Ureter (tissue), 1 donor: ENCODE measurements at places on chromosomes 2 and 18.

DNA sequence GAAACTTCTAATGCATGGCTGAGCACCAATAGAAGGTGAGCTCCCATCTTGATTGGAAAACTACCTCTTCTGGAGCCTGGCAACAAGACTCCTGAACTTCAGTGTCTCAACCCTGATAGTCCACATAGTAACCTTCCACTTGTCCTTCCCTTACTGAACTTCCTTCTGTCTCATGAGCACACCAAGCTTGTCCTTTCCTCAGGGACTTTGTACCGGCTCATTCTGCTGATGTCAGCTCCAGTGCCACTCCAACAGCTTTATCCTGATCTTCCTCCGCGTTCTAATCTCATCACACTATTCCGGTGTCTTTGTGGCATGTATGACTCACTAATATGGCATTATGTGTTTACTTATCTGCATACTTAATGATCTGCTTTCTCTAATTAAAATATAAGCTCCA lies 862.0 kb upstream of the ID2 start:
- DNase-seq, result no peak

DNA sequence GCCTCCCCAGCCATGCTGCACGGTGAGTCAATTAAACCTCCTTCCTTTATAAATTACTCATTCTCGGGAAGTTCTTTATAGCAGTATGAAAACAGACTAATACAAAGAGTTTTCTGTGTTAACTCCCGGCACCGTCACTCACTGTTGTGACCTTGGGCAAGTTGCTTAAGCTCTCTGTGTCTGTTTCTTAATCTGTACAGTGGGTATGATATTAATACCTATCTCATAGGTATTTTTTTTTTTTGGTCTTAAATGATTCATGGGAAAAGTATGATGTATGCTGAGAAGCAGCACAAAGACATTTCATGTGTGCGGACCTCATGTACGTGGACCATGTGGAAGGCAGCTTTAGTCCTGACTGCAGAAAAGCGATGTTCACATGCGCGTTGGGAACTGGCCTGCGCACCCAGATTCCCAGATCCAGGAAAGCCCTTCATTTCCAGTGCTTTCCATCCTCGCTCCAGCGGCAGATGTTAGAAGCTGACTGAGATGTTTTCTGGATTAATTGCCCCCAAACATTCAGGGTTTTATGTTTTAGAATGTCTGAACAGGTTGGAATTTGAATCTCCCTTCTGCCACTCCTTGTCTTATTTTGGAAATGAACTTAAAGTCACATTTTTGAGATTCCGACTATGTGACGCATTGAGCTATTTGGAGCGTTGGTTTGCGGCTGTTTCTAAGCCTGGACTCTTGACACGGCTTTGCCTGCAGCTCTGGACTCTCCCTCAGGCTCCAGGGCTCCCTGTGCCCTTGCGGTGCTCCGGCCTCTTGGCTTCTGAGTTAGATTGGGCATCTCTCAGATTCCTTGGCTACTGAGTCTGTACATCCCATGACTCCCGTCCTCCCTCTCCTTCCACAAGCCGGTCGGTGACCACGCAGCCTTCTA lies 61.4 kb downstream of the SLC4A3 start:
- no peak for DNase-seq

DNA sequence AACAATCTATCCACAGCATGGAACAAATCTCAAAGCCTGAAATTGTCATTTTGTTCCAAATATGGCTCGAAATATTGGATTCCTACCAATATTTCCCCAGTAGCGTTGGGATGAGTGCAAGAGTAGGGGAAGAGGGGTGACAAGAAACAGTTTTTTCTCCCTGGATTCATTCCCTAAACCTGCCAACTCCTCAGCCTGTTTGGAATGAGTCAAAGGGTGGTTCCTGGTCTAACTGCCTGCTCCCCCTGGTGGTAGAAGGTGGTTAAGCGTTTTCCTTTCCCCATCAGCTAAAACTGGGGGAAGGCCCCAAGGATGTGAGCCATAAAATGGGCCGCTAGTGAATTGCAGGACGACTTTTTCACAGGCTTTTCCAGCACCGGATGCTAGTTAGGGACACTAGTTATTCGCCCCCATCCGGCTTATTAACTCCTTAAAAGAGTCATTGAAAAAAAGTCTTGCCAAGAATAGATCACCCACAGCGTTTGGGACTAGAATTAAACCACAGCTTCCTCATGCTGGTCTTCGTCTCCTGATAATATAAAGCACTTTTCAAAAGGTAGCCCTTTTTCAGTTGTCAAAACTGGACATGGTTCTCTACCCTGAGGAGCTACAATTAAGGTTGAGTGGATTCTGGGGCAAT lies 72.5 kb downstream of the DHRS9 start:
- DNase-seq, result no peak

DNA sequence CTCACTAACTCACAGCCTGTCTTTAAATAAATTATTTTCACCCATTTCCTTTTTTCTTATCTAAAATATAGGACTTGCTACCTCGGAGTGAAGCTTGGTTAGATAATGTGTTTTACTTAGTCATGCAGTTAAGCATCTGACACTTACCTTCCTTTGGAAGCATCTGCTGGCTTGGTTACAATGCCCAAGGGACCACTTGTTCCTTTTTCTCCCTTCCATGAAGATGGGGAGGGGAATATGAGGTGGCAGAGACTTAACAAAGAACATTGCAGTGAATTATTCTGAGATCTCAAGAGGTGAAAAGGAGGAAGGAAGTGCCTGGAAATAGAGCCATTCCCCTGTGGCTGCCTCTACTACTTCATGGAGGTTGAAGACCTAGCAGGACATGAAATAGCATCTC lies 145.4 kb upstream of the FOSL2 start:
- no peak for DNase-seq

- DNase-seq, result peak; percentile 80
Measured at GRCh38 chr2:54416166-54416813, 39.8 kb upstream of the SPTBN1 start.

DNA sequence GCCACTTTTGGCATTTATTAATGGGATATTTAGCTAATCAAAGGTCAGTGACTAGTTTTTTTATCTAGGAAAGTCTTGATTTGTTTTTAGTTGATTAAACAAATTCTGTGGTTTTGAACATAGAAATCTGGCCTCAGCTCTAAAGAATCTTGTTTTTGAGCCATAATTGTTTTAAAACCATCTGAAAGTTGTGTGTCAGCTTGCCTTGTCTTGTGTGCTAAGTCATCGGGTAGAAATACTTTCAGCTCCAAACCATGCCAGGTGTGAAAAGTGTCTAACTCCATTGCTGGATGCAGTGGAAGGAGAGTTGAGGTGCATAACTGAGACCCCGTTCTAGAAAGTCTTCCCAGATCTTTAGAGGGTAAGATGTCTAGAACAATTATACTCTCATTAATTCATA lies 22.7 kb downstream of the FARP2 start:
- DNase-seq, result no peak

DNA sequence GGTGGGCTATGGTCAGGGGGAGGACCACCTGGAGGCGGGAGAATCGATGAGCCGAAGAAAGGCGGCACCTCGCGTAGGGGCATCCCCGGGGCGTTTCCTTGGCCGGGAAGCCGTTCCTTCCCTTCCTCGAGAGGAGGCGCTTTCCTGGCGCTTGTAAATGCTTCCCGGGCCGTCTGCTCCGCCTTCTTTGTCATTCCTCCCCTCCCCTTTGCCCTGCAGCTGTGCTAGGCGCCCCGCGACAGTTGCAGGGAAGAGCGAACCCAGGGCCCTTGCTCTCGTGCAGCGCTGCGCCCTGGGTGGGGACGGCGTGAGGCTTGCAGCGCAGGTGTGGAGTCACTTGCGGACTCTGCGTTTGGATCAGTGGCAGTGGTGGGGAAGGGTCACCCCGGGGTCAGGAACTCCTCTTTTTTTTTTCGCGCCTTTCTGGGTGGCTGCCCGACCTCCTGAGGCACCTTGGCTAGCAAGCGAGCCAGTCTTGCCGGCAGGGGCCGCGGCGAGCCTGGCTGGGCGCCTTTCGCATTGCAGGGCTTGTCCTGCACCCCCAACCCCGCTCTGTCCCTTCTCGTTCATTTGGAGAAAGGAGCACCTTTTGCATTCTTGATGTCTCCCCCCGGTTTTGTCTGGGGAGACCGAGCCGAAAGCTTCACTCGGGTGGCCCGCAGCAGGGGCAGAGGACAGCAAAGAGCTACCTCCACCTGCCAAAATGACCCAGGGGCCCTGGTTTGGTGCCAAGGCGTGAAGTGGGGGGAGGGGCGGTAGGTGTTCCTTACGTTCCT lies 858 bp downstream of the KCNS3 start:
- DNase-seq, result peak; percentile 72

GRCh38 chr18:63683152-63683551 lies 19.6 kb upstream of the SERPINB11 start:
- peak; percentile 49 for DNase-seq

DNA sequence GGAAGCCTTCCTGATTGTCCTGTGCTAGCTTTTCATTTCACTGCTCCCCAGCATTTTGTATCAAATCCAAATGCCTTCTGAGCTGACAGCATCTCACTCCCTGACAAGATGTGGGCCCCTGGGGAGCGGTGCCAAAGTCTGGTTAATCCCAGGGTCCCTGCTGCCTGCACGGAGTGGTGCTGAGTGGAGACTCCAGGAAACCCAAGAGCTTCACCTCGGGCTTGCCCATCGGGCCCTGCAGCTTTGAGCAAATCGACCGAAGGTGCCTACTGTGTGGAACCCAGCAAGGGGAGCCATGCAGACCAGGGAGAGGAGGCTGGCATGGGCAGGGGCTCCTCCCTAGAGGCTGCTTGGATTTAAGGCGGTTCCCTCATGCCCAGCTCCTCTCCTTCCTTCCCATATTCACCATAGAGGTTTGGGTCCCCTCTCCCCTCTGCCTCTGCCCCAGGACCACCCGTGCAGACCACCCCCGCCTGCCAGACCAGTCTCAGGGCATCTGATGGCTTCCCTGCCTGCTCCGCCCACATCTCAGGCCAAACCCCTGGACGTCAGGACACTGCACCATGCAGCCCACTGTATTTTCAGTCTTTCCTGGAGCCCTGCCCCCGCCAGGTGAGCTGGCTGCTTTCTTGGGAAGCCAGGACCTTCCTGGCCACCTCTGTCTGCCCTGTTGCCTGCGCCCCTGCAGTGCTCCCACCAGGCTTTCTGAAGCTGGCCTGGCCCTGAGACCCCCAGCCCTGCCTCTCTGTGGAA lies 37.8 kb downstream of the RRM2 start:
- DNase-seq, result no peak

GRCh38 chr18:8036551-8036950 lies 469.4 kb downstream of the PTPRM start:
- no peak for DNase-seq

DNA sequence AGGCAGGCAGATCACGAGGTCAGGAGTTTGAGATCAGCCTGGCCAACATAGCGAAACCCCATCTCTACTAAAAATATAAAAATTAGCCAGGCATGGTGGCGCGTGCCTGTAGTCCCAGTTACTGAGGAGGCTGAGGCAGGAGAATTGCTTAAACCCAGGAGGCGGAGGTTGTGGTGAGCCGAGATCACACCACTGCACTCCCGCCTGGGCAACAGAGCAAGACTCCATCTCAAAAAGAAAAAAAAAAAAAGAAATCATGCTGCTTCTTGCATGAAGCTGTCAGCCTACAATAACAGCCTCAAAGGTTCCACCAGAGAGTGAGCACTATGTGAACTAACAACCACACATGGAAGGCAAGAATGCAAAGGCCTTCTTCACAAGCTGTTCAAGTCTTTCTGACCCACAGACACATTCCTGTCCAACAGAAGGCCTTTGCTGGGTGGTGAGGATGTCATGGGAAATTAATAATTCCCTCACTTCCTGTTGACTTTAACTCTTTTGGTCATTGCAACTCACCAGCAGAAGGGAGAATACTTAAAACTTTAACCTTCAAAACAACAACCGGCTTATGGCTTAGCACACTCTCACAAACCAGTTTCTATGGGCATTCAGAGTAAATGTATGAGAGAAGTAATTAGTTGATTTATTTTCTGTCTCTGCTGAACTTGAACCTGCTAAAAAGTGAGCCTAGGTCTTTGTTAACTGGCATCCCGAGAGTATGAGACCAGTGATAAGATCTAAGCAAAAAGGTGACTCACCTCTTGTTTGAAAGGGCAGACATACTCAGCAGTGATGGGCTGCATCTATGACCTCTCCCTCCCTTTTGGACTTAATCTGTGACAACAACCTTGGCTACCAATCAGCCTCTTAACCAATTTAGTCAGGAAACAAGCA lies 11.8 kb downstream of the PLEKHM3 start:
- no peak for DNase-seq

DNA sequence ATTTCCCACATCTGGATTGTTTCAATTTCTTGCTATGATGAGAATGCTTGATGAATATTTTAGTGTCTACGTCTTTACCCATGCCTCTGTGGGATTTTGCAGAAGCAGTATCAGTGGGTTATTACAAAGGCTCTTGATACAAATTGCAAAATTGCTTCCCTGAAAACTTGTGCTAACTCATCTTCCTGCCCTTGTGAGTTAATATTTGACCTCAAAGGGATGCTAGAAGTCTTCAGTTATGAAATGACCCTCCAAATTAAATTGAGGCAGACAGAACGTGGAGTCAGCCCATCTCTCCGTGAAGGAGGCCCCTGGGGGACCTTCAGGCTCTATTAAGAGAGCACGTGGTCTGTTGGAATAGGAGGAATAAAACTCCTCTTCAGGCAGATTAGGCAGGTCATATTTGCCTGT lies 239.2 kb upstream of the HS6ST1 start:
- DNase-seq, result no peak

GRCh38 chr2:46382331-46383112 lies 85.3 kb downstream of the EPAS1 start:
- no peak for DNase-seq

GRCh38 chr2:68368654-68369336 lies 3.7 kb downstream of the PLEK start:
- DNase-seq, result no peak

DNA sequence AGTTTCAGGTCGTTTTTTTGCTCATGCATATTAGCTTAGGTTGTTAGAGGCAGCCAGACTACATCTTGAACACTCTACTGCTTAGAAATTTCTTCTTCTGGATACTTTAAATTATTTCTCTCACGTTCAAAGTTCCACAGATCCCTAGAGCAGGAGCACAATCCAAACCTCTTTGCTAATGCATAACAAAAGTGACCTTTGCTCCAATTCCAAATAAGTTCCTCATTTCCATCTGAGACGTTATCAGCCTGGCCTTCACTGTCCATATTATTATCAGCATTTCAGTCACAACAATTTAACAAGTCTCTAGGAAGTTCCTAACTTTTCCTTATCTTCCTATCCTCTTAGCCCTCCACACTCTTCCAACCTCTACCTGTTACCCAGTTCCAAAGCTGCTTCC lies 50.4 kb upstream of the ERMN start:
- no peak for DNase-seq

DNA sequence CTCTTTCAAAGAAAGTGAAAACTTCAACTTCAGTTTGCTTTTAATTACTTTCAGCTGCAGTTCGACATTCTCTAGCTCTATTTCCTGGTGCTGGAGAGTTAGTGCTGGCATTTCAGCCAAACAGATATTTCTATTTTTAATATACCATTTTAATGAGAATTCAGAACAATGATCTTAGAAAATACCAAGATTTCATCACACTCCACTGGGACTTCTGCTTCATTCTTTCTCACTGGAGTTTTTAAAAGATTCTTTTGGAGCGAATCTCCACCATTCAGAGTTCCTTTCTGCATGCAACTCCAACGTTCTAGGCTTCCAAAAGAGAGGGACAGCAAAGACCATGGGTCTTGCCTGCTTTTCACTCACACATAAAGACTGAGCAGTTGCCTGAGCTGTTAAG lies 94.2 kb downstream of the CABLES1 start:
- no peak for DNase-seq
